ENCODE measurements at places on chromosomes 2 and 18. TPM values are rescaled to one million over a fixed set of nuclear protein-coding genes. Genes with fewer than 3 reads are reported as not detected.

GRCh38 chr2:219642069-219642454, 14.6 kb downstream of the SLC4A3 start:
- no peak for DNase-seq

The HOXD13 gene
- polyA plus RNA-seq: 0.24 TPM

DNA sequence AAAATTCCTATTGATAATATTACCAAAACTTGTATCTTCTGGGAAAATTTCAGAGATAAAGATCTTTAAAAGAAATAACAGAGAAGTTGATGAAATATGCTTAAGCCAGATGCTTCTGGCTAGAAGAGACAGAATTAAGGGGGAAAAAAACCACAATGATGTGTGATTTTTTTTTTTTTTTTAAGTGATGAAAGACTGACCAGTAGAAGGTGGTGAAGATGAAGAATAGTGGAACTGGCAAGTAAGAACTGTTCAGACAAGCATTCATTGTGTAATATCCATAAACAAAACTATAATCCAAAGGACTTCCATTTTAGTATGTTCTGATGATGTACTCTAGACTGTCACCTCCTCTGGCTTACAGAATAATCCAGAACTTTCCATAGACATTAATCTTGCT, 89.8 kb downstream of the INO80D start:
- no peak for DNase-seq

DNA sequence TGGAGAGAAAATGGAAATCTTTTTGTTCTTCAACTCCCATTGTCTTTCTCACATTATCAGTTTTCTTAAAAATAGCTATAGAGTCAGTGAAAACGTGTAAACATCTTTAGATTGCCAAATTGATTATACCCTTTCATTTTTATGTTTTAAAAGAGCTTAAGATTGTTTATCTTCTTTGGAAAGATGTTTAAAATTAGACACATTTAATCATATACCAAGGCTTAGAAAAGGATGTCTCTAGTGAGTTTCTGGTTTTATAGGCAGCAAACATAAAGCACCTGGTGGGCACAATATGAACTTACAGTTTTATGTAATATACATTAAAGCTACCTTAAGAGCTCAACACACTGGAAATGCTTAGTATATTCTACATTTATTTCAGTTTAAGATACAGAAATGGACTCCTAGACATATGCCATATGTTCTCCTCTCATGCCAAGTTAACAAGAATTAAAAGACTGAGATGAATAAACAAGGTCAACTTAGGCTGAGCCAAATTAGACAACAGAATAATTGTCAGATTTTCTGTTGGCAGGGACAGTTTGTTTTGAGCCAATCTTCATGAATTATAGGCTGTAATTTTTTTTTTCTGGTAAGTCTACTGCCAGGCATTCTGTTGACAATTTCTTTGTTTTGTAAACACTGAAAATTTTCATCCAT, 112.7 kb downstream of the OTX1 start:
- DNase-seq: no peak

The SCTR gene
- 5.8 TPM for polyA plus RNA-seq

The FAM110C gene
- 17.9 TPM for polyA plus RNA-seq

DNA sequence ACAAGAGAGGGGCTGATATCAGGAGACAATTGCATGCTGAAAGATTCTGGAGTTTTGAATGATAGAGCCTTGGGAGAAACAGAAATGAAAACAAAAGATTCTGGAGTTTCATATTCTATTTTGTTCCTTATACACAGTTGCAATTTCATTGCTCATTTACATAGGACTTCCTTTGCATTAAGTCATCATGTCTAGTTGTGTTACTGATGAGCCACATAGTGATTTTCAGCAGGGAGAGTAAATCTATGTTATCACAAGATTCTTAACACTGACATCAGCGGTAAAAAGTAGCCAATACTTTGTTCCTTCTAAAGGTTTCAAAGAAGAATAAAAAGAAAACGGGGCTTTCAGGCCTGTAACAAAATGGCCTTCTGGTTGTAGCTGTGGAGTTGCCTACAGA, 7.1 kb downstream of the ADAM17 start:
- DNase-seq: no peak

The STARD6 gene
- 0.36 TPM for polyA plus RNA-seq

The ZBTB7C gene
- 17.0 TPM for polyA plus RNA-seq

The MDH1B gene
- 16.6 TPM for polyA plus RNA-seq

The ATP9B gene
- polyA plus RNA-seq: 36.4 TPM

GRCh38 chr2:42194428-42194827, 25.3 kb downstream of the EML4 start:
- DNase-seq: no peak

DNA sequence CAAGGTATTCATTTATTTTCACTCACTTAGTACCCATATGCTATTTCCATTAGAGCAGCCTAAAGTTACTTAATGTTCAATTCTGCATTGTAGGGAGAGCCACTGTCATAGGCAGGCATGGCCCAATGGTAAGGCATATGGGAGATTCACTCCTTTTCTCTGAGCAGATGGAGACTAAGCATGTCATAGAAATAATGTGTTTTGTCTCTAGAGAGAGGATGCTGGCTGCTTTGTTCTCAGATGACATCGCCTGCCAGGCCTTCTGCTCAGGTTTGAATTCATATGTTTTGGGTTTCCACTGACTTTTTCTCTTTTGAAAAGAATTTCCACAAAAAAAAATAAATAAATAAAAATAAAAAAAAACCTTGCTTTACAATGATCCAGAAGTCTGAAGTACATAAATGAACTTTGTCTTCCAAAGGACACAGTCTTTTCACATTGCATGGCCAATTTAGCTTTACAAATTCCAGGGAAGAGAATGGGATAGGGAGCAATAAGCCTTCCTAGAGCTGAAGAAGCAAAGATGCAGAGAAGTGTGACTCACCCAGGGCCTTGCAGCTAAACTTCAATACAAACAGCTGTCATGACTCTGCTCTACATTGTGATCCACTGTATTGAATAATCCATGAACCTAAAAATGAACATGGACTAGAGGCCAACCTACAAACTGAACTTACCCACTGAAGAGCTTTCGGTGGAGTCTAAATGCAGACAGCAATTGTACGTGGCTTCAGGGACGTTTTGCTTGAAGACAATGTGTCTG, 422.5 kb downstream of the CMPK2 start:
- no peak for DNase-seq

DNA sequence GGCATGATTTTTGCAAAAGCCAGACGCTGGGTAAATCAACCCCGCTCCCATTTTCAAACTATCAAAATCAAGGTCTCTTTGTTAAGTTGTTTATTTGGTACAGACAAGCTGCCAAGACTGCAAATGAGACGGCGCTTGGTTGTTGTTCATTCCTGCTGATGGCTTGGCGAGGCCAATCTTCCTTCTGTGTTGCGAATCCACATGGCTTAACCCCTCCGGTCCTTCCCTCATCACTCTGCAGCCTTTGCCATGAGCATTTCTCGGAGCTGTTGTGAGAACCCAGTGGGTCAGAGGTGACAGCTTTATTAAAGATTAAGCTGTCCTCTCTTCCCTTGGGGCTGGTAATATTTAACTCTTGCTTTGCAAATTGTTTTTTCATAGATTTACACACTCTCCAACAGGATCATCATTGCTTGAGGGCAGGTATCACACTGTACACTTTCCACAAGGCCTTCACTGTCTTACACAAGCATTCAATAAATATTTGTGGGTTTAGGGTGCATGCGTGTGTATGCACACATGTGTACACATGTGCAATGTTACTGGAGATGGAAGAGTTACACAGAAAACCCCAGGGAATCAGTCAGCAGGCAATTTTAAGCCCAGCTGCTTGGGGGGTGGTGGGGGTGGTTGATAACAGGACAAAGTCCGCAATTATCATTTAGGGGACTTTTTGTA, 27.8 kb upstream of the KCNF1 start:
- DNase-seq: no peak

The DDX18 gene
- polyA plus RNA-seq: 72.9 TPM

The COMMD1 gene
- 61.3 TPM for polyA plus RNA-seq

DNA sequence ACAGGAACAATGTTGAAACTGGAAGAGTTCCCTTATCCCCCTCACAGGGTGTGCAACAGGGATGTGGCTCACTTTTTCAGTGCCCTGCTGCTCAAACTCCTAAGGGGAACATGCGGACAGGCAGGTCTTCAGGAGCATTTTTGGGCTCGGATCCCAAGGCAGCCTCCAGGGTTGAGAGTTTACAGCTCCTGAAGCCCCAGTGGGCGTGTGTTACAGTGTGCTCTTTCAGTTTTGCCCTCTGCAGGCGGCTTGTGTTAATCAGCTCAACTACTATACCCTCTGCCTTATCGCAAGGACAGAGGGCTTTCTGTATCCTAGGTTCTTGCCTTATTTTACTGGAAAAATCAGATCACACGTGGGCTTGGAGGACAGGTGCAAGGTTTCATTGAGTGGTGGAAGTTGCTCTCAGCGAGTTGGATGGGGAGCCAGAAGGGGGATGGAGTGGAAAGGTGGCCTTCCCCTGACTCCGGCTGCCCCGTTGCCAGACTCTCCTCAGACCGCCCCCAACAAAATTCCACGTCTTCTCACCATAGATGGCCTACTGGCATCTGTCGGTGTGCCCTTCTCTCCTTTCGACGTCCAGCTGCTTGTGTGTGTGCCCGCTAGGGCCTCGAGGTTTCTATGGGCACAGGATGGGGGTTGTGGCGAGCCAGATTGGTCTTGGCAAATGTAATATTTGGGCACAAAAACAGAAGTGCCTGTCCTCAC, 541.9 kb downstream of the TMX3 start:
- no peak for DNase-seq

The GKN1 gene
- polyA plus RNA-seq: not detected

DNA sequence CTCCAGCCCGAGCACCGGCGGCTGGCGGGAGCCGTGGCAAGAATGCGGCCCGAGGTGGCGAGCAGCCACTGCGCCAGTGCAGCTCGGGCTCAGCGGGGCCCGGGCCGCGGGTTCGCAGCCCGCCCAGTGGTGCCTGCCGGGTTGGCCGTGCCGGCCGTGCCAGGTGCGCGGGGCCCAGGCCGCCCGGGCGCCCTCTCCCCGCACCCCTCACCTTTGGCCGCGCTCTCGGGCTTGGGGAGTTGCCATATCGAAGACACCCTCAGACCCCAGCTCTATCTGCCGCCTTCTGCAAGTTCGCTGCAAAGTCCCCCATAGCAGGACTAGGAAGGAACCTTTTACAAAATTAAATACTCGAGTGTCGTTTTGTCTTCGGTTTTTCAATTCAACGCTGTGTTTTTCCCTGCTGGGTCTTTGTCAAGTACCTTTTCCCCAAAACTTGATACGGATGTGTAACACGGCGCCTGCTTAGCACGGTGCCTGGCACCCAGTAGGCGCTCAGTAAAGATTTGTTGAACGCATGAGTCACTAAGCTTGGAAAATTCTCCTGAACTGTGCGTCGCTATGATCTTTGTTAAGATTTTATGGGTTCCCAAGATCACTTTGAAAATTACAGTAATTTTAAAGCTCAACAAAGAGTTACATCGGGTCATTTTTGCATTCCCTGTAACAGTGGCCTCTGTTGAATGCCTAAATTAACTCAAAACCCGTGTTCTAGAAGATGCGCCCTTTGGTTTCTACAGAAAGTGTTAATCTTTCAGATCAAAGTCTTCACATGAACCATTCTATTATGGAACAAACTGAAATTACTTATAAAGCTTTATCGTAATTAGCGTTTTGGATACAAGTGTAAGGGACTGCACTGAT, 750 bp downstream of the STRADB start:
- no peak for DNase-seq

DNA sequence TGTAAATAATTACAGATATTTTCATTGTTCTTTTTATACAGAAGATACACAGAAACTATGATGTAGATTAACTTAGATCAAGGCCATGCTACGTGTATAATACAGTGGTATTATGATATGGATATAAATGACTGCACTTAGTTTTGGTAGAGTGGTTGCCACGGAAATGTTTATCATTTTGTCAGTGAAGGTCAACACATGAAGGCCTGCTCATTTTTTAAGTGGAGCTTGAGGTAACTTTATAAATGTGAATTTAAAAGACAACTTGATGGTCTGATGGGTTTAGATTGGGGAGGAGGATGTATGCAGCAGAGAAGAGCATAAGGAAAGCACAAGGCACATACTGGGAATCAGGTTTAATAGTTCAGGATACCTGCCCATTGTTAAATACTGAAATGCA, 14.4 kb upstream of the BBS5 start:
- DNase-seq: no peak

The RUFY4 gene
- polyA plus RNA-seq: 0.50 TPM

The DPY30 gene
- 95.5 TPM for polyA plus RNA-seq

GRCh38 chr18:32049393-32050171, 31.0 kb downstream of the RNF125 start:
- no peak for DNase-seq

DNA sequence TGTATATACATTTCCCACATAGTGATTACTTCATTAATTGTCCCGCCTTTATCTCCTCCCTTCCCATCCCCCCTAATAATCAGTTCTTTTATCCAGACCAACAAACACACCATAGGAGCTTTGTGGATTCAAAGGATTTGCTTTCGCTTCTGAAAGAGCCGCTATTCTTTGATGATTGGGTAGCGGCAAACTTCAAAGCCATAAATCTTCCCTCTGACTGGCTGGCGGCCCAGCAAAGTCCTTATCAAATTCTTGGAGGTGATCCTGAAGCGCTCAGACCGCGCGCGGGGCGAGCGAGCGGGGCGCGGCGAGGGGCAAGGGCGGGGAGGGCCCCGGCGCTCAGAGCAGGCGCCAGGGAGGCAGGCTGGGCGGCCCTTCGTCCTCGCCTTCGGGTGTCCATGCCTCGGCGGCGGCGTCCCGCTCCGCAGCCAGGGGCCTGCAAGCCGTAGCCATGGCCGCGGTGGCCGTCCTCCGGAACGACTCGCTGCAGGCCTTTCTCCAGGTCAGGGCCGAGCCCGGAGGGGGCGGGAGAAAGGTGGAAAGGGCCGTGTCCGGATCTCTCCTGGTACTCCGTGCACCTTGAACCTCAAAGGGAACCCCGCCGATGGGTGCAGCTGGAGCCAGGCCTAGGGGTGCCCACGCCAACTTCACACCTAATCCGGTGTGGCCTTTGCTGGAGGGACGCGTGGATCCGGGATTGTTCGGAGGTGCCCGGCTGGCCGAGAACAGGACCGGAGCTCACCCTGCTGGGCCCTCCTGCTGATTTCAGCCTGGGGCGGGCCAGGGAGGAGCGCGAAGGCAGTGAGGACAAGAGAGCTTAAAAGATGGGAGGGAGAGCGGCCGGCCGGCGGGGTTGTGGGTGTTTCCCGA, at the start of gene SP5:
SP5 (plus strand) TSS at position 276 of the 870 bp plus-strand sequence; CDS start at position 452, 176 bp downstream.
- DNase-seq: no peak

DNA sequence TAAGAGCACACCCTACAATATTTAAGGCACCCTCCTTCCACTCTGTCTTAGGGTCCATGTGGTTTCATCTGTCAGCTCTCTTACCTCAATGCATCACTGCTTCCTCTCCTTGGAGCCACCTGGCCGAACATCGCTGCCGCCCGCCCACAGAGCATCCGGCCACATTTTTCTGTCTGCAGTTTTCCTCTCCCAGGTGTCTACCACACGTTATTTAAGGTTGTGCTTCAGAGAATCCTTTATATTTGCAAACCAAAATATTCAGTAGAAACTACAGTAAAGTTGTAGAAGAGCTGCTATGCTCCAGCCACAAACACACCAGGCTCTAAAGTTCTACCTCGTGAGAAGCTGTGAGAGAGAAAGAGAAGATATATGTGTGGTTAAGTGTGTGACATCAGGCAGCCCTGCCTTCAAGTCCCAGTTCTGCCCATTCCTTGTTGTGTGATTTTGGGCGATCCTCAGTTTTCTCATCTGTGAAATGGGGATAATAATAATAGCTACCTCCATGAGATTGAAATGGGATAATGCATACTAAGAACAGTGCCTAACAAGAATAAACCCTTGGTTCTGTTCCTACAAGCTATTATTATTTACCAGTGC, 4.9 kb upstream of the STK17B start:
- DNase-seq: no peak

GRCh38 chr2:132589111-132589830, 80.7 kb downstream of the LYPD1 start:
- DNase-seq: peak; percentile 16

Data from left renal pelvis (tissue), 4 donors.